ENCODE measurements at places on chromosomes 6 and 20. TPM values are rescaled to one million over a fixed set of nuclear protein-coding genes. Genes with fewer than 3 reads are reported as not detected.

Gene DDX27
- total RNA-seq: 32.9 TPM

Gene SLC22A16
- total RNA-seq: 2.7 TPM

DNA sequence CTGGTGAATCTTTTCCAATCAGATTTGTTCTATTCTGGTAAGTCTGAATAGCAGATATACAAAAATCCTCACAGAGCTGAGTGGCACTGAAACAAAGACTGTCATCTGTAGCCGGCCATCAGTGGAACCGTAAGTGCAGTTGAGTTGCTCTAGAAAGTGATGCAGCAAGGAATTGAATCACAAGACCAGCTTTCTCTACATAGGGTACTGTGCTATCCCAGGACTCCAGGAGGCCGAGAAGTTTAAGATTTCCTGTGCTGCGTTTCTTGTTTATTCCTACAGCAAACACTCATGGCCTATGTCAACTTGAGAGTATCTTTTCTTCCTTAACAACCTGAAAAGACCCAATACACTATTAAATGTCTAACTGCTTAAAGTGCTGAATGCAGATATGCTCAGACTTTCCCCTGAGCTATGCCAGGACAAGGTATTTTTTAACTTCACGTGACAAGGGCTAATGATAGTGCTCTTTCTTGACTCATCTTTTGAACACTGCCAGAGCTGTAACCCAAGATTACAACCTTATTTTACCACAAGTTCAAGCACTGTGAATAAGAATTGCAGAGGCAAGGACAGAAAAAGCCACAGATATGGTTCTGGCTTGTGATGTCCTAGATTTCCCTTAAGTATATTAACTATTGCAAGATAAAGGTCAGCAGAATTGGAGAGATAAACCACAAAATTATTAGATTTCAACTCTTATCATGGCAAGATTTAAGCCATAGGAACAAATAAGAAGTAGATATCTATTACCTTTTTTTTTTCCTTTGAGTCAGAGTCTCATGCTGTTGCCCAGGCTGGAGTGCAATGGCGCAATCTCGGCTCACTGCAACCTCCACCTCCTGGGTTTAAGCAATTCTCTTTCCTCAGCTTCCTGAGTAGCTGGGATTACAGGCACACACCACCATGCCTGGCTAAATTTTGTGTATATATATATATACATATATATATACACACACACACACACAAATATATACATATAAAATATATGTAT lies 71.6 kb downstream of the GJA1 start:
- no peak for DNase-seq
- peak overlapping the region; percentile 20 for H3K27ac ChIP-seq
- H3K4me3 ChIP-seq: no peak overlapping the region
- no peaks in the 10 kb centered on the region for H3K27me3 ChIP-seq
- no peaks in the 10 kb centered on the region for H3K36me3 ChIP-seq

DNA sequence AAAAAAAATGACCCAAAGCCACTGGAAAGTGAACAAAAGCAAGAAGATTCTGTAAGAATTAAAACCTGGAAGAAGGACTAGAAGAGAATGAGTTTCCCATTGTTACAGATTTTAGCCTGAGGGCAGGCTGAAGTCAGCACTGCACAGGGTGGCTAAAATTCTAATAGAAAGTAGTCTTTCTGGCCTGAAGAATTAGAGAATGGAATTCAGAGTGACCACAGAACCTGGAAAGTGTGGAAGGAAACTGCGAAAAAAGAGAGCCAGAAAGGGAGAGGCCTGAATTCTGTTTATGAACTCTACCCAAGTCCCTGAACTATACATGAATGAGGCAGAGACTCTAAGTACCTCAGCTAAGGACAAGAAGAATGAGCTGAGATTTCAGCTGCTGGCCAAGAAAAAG lies 38.9 kb upstream of the FILIP1 start:
- H3K27me3 ChIP-seq: no peaks in the 10 kb centered on the region
- H3K4me1 ChIP-seq: no peaks in the 10 kb centered on the region
- H3K27ac ChIP-seq: no peak overlapping the region
- no peak for DNase-seq

- H3K27me3 ChIP-seq: no peaks in the 10 kb centered on the region
- no peak for DNase-seq
- H3K4me3 ChIP-seq: no peak overlapping the region
- H3K27ac ChIP-seq: no peak overlapping the region
Measured at GRCh38 chr6:109183109-109183650, 87.9 kb downstream of the CEP57L1 start.

GRCh38 chr6:149960488-149960887 lies 3.3 kb upstream of the ULBP1 start:
- H3K4me1 ChIP-seq: peaks cover 9% of the 10 kb centered on the region
- no peaks in the 10 kb centered on the region for H3K36me3 ChIP-seq
- no peak overlapping the region for H3K4me3 ChIP-seq
- no peak for DNase-seq
- no peak overlapping the region for H3K27ac ChIP-seq

Gene LY6G6C
- not detected for total RNA-seq

Gene BFSP1
- total RNA-seq: 0.27 TPM

Gene NOTCH4
- 14.6 TPM for total RNA-seq

Gene SDC4
- total RNA-seq: 123 TPM

Gene IL22RA2
- total RNA-seq: not detected

DNA sequence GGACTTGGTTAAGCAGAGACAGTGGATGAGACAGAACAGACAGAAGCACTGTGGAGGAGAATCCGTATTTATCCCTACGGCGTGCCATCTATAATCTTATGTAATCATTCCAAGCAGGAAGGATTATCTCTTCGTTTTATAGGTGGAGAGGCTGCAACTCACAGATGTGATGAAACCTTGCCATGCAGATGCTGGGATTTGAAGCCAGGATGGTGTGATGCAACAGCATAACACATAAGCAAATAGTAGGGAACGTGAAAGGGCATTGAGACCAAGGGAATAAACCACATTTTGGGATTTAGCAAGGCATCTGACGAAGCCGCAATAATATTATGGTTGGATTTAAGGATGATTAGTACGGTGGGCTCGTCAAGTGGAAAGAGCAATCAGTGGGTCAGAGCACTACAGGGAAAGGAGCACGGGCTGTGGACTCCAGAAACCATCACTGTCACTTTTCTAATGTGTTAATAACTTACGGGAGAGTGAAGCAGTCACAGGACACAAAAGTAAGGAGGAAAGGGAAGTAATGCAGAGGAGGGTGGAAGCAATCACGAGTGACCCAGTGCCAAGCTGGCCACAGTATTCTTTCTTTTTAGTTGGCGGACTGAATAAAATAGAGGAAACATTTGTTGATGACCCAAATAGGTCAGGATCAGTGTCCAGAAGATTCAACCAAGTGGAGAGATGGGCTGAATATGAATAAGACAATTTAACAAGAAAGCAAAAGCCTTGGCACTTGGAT lies 119.6 kb upstream of the EDN1 start:
- H3K4me1 ChIP-seq: no peaks in the 10 kb centered on the region
- H3K27ac ChIP-seq: no peak overlapping the region
- no peaks in the 10 kb centered on the region for H3K27me3 ChIP-seq
- DNase-seq: no peak

DNA sequence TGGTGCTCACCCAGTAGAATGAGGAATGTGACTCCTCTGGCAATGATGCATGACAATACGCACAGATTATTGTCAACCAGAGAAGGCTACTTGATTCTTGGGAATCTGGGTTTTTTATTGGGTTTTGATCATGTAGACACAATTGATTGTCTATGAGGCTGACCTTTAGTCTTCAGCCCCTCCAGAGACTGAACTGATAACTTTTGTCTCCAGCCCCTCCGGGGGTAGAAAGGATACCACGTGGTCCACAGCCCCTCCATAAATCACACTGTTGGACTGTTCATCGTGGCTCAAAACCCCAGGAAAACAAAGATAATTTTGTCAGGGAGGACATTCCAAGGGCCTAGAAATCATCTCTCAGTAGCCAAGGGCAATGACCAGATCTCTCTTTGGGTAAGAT lies 57.5 kb upstream of the ADGRF5 start:
- DNase-seq: no peak
- H3K27ac ChIP-seq: no peak overlapping the region
- H3K27me3 ChIP-seq: no peaks in the 10 kb centered on the region
- H3K4me1 ChIP-seq: no peaks in the 10 kb centered on the region
- H3K36me3 ChIP-seq: no peaks in the 10 kb centered on the region

DNA sequence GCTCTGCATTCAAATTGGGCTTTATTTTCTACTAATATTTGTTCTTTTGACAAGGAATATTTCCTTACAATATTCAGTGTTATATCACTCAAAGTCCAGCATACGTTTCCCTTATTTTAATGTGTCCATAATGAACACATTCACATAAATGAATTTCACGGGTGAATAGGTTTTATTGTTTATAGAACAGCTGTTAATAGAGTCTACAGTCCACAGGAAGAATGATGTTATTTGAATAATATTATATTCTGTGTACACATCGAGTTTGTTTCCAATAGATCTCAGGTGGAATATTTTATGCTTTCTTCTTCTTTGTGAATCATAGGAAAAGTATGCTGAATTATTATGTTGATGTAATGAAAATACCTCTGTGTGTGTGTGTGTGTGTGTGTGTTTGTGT lies 582.4 kb downstream of the CDH26 start:
- DNase-seq: no peak
- H3K27ac ChIP-seq: no peak overlapping the region
- H3K4me3 ChIP-seq: no peak overlapping the region

DNA sequence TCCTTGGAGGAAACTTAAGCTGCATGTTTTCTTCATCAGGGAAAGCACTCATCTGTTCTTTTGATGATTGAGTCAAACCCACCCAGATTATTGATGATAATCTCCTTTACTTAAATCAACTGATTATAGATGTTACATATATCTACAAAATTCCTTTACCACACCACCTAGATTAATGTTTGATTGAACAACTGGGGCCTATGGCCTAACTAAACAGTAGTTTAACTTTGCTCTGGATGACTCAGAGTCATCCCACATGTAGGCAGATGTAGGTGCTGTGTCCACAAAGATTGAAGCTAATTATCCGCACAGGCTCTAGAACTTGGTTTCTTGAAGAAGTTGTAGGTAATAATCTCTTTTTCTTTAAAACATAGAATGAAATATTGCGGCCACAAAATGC lies 42.2 kb downstream of the PKIB start:
- DNase-seq: no peak
- no peaks in the 10 kb centered on the region for H3K4me1 ChIP-seq
- H3K36me3 ChIP-seq: no peaks in the 10 kb centered on the region
- H3K27ac ChIP-seq: no peak overlapping the region
- H3K4me3 ChIP-seq: no peak overlapping the region

Gene SAMHD1
- 72.2 TPM for total RNA-seq

DNA sequence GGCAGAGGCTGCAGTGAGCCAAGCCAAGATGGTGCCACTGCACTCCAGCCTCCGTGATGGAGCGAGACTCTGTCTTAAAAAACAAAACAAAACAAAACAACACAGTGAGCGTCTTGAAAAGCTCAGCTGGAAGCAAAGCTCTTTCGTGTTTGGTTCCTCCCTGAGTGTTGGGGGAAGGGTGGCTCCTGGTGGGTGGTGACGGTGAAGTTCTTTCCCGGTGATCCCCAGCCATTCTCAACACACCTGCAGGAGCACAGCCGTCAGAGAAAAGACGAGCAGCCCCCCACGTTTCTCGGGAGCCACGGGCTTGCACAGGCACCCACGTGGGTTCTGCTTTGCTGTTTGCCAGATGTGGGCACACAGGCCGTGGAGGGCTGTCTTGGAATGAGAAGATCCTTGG lies 3.2 kb downstream of the BHLHE23 start:
- peaks cover 10% of the 10 kb centered on the region for H3K4me1 ChIP-seq
- peaks cover 45% of the 10 kb centered on the region for H3K27me3 ChIP-seq
- H3K36me3 ChIP-seq: no peaks in the 10 kb centered on the region
- no peak overlapping the region for H3K4me3 ChIP-seq
- no peak for DNase-seq

DNA sequence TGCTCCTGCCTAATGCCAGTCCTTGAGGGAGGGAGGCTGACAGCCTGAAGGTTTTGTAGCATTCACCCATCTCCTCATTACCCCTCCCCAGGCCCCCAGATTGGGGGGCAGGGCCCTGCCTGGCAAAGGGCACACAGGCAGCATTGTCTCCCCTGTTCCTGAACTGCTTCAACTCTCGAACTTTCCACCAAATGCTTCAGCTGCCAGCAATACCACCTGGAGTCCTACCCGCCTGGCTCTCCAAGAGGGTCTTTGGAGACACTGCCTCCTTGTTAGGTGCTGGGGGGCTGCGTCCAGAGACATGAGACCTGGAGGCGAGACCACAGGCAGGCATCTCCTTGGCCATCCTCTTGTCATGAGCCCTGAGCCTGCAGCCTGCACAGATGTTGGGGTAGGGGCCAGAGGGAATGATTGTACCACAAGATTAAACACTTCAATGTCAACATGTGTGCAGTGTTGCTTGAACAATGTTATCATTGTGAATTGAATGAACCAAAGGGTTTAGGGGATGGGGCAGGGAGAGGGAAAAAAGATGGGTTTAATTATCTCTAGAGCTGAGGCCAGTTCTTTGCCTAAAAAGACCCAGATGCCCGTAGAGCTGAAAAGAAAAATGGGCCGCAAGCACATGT lies 25.0 kb downstream of the BMP7 start:
- no peak for DNase-seq
- no peaks in the 10 kb centered on the region for H3K4me1 ChIP-seq
- H3K4me3 ChIP-seq: no peak overlapping the region

DNA sequence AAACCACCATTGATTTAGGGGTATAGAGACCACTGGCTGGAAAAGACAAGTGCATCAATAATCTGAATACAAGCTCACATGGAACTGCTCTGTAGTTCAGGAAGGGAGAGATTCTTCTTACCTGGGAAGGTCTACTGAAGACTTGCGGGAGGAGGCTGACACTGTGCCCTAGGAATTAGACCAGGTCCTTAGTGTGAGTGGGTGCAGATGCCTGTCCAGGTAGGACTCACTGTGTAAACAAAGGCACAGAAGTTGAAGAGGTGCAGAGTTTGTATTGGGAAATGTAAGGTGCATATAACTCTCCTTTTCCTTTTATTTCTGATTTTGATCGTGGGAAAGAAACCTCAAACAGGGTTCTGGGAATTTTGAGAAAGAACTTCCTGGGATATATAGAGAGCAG lies 66.8 kb downstream of the DAAM2 start:
- no peaks in the 10 kb centered on the region for H3K4me1 ChIP-seq
- no peaks in the 10 kb centered on the region for H3K36me3 ChIP-seq
- H3K4me3 ChIP-seq: no peak overlapping the region
- no peaks in the 10 kb centered on the region for H3K27me3 ChIP-seq

Gene FABP7
- not detected for total RNA-seq

All from prostate gland (tissue), 2 donors.